GM12864 (cell line): ENCODE measurements at places on chromosomes 7 and 10.

- DNase-seq = no peak
Measured at GRCh38 chr7:44629829-44630522, 23.5 kb downstream of the OGDH start.

GRCh38 chr10:93741367-93741766 lies 16.4 kb upstream of the LGI1 start:
- no peak for DNase-seq

GRCh38 chr10:91210014-91210413 lies 10.4 kb upstream of the PCGF5 start:
- no peak for DNase-seq

DNA sequence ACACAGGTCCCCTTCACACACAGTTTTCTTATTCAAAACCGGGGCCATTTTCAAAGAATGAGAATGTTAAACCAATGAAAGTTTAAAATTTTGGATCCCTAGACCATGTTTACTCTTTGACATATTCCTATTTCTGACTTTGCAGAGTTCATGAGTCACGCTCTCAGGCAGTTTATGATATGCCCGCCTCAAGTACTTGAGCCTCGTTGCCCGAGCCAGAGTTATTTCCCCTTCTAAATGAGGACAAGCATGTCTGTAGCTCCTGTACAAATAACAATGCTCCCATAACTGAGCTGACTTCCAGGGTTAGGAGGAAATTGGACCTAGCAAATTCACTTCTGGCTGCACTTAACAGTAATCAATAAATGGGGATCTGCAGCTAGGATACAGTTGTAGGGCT lies 87.9 kb upstream of the PDE1C start:
- DNase-seq = no peak

GRCh38 chr10:126060261-126060931 lies 164.0 kb downstream of the FANK1 start:
- no peak for DNase-seq

DNA sequence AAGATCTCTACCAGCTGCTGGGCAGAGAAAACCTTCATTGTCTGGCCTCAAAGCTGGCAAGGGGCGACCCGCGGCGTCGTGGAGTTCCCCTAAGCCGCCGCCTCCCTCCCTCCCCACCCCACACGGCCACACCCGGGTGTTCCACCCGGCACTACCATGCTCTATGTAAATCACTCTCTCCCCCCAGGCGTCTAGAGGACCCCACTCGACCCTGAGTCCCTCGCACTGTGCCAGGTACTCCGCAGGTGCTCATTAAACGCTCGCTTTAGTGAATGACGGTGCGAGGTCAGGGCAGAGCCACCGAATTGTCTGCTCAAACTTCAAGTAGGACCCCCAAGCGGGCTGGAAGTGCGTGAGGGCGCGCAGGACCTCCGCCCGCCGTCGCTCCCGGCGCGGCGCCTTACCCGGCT lies 628 bp downstream of the PARP12 start:
- no peak for DNase-seq

DNA sequence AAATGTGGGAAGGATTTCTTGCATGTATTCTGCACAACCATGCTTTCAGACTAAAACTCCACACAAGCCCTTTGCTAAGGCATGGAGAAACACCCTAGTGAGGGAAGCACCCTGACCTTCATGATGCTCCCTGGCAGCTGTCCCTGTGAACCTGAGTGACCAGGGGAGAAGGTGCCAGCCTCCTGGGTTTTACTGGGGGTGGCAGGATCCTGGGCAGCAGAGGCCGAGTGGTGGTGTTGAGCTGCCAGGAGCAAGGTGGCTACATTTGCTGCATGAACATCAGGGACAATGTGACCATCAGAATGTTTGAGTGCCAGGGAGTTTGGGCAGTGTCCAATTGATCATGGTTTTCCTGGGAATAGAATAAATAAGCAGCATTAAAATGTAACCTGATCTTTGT lies 437.9 kb downstream of the TCERG1L start:
- DNase-seq = no peak
